ENCODE measurements at places on chromosomes 3 and 15.

DNA sequence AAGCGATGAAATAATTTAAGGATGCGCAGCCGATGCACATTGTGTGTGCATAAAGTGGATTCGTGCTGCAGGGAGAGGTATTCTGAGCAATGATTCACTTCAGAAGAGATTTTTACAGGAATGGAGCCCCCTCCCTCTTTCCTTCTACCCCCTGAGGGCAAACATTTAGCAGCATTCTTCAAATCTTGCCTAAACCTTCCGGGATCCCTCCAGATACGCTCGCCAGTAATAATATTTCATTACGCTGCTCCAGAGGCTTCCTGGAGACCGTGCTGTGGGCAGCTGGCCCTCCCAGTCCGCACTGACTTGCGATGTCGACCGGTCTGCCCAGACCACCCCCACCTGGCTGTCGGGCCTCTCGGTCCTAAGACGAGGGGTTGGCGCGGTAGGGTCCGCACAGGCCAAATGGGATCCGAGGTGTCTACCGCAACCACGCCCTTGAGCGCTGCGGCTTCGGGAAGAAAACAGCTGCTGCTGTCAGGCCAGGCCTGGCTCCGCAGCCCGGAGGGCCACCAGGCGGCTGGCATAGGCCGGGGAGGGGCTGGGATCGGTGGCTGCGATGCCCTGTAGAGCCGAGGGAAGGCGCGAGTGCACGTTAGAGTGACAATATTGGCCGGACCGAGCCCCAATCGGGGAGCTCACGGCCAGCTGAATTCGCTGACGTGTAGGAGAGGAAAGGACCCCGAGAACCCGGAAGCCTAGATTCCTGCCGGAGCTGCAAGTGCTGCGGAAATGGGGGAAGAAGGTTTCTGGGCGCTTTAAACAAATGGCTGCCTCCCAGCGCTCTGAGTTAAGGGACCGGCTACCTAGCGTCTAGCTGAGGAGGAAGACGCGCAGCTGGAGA is 14.3 kb downstream of the ZIC4 start:
- no peak for DNase-seq

DNA sequence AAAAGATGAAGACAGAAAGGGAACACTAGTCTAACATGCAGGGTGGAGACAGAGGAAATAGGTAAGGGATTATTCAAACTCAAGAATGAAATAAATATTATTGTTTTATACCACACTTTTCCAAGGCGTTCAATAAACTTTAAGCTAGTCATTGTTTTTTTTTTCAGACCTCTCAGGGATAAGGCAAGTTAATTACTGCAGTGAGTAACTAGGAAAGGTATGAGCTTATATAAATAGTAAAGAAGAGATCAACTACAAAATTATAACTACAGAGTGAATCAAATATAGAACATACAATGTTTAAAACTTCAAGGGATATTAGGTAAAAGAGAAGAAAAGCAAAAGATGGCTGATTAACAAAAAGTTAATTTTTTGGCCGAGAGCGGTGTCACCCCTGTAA is 31.5 kb upstream of the XXYLT1 start:
- no peak for DNase-seq

DNA sequence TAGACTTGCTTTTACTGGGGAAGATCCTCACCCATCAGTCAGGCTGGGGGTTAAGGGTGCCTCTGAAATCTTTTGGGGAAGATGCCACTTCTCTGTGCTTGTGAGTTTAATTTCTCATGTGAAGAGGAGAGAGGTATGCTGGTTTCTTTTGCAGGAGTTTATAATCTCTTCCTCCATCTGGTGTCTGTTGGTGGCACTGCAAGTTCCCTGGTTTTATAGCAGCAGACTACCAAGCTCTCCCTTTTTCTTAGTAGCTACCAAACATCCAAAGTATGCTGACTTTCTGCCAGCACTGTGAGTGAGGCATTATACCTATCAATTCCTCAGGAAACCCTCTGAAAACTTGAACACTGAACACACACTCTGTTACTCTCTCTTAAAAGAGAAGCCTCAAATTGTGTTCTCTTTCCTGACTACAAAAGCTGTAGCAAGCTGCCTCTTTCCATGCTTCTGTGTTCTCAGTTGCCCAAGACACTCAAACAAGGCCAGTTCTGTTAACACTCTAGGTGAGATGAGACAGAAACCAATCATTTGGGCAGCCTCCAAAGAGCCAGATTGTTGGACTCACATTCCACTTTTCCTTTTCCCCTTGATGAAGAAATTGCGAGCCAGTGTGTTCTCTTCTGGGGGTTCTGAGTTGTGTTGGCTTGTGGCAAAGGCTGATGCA is 299.5 kb downstream of the GAP43 start:
- DNase-seq = no peak

DNA sequence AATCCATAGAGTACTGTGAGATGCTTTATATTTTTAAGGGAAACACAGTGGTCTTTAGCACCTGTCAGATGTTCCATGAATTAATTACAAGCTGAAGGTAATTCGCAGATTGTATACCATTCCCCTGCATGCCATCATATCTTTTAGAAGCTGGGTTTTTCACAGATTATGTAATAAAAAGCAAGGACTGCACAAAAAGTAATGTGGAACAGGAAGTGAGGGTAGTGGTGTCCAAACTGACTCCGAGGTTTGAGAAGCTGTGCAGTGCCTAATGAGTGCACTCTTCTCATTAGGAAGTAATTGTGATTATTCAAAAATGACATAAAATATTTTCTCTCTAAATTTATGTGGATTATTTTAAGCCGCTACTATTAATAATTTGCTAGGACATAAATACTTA is 123.2 kb downstream of the GOLIM4 start:
- DNase-seq = no peak

DNA sequence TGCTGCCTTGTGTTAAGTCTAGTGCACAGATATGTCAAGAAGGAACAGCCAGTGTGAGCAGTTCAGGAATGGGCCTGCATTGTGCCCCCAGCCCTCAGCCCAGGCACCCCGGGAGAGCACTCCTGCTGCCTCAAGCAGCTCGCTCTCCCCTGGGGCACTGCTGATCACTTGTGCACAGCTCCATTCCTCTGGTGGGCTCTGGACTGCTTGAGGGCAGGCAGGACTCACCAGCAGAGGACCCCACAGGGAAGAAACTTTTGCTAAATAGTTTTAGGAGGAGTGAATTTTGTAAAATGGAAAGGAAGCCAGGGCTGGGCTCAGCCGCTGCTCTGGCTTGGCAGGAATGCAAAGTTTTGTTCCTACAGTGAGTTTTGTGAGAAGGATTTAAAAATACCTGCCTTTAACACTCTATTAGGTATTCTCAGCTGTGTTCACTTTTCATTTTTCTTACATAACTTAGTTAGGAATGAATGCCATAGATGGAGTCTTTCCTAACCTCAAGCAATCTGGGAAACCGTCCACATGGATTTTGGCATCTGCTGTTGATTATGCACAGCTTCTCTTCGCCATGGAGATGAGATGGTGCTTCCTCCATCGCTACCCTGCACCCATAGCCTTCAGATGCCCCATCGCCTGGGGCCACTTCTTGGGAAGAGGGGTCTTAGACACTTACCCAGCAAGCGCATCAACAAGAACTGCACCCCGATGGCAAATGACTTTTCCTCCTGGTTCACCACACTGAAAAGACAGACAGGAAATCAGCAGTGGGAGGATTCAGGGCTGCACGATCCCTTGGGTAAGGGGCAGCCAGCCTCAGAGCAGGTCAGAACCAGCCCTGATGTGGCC is 42.3 kb upstream of the RAB6B start:
- no peak for DNase-seq

- no peak for DNase-seq
These were observed at the start of gene FBXO40 for GRCh38 chr3:121592856-121593702. FBXO40 (plus strand) TSS chr3:121593379; CDS start chr3:121620576, 27,197 bp downstream.

GRCh38 chr3:187005827-187006481 is 75.6 kb downstream of the ST6GAL1 start:
- no peak for DNase-seq

DNA sequence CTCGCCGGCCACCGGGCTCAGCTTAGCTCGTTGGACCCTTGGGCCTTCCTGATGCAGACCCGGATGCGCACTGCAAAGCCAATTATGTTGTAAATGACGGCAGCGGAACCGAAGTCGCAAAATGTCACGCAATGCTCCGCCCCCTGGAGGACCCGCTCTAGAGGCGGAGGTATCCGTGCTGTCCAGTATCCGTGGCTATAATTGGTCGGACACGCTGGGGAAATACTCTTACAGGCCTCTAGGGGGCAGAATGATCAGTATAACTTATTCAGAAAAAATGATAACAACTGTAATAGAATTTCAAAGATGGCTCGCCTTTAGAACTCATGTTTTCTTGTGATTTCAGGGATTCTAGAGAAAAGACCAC is at the start of gene PRR23B:
Gene PRR23B, minus strand, starts transcription at position 59 of the 367 bp plus-strand sequence. CDS start 265 bp downstream, outside the sequence.
- peak; percentile 8 for DNase-seq

Data from hematopoietic multipotent progenitor cell treated with erythropoietin and hydrocortisone succinate and interleukin-3 and kit ligand, for 17 days (in vitro differentiated cells).